ENCODE measurements at places on chromosomes 16 and 17.
A peak's percentile ranks its signal among the peaks of the same experiment; 100 is the strongest.

DNA sequence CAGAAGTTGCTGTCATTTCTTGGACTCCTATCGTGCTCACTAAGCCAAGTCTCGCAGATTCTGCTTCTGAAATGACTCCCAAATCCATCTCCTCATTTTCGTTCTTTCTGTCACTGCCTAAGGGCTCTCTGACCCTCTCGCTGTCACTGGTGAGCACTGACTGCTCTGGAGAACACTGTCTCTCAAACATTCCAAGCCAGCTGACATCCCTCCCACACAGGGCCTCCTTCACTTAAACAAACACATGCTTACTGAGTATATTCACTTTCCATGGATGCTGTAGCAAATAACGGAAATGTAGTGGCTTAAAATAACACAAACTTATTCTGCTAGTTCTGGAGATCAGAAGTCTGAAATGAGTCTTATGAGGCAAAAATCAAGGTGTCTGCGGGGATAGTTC lies 18.8 kb downstream of the CACNG1 start:
- DNase-seq: no peak

DNA sequence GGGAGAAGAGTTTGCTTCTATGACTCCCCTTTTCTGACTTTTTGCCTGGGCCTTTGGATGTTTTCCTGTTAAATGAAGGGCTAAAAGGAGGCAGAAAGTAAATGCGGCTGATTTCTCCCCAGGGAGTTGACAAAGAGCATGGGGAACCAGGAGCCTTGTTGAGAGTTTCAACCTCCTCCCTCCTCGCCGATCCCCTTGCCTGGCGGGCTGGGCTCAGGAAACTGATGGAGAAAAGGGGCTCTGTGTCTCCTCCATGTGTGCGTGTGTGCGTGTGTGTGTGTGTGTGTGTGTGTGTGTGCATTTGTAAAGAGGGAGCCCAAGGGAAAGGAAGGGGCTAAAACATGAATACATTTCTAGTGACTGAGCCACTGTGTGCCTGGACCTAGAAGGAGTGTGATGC lies 94.5 kb downstream of the ZDHHC7 start:
- no peak for DNase-seq

DNA sequence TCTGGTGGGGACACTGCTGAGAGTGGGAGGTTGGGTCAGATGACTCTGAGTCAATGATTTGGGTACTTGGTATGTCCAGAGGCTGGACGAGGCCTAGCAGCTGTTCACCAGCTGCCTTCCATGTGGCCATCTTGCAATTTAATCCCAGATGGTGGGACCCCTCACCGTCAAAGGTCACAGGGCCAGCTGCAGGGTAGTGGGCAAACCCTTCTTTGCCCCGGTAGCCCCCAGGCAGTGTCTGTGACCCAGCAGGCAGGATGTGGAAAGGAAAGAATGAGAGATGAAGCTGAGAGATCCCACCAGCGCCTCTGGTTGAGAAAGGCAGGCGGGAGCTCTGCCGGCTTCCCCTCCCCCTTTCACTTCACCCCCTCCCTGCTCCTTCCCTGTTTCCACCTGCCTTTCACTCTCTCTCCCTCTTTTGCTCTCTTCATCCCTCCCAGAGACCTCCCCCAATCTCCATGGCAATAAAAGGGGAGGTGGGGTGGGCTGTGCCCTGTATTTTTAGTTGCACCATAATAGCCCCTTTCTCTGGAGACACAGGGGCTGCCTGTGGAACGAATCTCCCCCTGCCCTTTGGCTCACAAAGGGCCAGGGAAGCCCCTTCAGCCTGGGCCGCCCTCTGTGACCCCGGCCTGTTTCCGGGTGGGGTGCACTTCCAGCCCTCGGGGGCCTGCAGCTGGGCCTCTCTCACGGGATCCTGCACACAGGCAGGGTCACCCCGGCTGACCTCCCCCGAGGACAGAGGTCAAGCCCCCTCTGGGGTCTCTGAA lies 20.2 kb downstream of the CDK5RAP3 start:
- DNase-seq: no peak

DNA sequence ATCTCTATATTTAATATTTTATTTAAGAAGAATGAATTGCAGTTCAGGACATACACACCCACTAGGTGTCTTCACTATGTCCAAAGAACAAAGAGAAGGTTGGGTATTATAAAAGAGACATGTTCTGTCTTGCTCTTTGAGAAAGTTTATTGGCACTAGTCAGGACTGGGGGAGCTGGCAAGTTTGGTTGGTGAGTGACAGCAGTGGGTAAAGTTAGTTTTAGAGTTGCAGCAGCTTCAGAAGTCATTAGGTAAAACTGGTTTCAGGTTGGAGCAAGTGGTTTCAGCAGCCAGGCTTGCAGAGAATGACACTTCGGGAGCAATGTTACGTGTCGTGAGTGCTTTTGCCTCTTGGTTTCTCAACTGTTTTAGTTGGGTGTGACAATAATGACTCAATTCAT lies 142.2 kb upstream of the HS3ST3A1 start:
- no peak for DNase-seq

GRCh38 chr16:50261707-50262235 lies 4.6 kb upstream of the ADCY7 start:
- DNase-seq: no peak

DNA sequence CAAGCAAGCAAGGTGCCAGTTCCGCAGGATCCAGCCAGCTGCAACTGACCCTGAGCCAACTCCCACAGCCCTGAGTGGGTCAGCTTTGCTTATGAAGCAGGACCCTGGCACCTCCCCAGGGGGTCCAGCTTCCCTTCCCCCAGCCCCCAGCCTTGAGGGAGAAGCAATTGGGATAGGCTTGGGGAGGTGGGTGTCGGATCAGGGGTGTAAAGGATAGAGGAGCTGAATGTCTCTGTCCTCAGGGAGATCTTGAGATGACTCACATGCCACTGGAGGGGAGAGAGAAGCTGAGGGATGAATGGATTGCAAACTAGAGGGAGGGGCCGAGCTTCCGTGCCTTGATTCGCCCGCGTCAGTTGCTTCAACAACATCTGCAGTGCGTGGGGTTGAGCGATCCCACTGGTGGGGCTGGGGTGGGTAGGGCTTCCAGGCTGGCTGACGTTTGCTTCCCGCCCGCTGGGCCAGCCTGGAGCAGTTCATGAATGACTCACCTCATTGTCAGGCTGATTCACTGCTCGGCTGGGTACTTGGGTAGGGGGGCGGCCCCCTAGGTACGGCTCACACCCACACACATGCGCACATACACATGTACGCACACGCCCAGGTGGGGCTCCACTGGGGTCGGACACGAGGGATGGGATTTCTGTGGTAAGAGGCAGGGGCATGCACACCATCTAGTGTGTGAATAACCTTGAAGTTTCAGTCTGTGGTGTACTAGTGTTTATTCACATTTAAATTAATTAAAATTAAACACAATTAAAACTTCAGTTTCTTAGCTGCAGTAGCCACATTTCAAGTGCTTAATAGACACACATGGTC lies 3.6 kb upstream of the HROB start:
- peak; percentile 98 for DNase-seq

DNA sequence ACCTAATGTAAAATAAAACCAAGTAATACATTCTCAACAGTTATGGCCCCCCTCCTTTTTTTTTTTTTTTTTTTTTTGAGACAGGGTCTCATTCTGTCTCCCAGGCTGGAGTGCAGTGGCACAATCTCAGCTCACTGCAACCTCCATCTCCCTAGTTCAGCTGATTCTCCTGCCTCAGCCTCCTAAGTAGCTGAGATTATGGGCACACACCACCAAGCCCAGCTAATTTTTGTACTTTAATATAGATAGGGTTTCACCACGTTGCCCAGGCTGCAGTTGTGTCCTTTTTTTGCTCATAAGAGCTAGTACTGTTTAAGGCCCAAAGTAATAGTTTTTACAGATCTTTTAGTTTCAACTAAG lies 18.3 kb downstream of the EARS2 start:
- no peak for DNase-seq

DNA sequence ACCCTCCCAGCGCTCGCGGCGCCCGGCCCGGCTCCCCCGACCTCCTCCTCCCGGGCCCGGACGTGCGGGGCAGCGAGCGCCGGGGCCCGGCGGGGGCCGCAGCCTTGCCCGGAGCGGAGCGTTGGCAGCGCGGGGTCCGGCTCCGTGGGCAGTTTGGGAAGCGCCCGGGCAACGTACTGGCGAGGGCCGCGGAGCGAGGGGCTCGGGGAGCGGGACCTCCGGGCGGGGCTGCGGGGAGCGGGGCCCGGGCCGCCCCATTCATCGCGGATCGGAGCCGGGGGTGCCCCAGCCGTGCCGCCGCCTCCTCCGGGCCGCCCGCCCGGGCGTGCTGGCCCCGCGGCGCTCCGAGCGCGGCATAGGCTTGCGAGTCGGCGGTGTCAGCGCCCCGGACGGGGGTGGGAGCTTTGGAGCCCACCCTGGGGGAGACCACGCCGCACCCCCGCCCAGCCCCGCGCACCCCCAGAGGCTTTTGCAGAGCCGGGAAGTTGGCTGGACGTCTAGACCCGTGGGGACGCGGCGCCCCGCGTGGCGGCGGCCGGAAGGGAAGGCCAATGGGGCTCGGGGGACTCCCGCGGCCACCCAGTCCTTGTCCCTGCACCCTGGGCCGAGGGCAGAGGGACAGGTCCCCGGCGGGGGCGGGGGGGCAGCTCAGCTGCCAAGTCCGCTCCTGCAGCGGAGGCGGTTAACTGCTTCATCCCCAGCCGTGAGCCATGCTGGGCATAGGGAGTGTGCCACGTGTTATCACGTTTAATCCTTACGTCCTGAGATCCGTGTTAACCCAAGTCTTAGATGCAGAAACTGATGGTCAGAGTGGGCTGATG lies 852 bp downstream of the ZNF469 start:
- DNase-seq: peak; percentile 20

GRCh38 chr16:69424935-69425784 lies 741 bp downstream of the CYB5B start:
- DNase-seq: no peak

- no peak for DNase-seq
These were observed 67.1 kb upstream of the DOC2B start for GRCh38 chr17:248337-249235.

DNA sequence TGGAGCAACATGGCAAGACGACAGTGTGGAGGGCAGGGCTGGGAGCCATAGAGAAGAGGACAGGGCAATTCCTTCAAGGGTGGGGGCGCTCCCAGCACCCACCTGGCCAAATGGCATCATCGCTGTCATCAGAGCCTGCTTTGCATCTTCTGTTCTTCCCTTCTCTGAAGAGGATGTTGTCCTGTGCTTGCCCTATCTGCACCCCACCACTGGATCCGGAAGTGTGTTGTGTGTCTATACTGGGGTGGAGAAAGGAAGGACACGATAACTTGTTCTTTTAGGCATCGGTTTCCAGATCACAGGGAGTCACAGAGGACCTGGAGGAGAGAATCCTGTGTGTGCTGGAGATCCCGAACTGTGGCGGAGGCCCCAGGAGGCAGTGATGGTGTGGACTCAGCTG lies 25.7 kb upstream of the ANKRD40CL start:
- no peak for DNase-seq

- DNase-seq: no peak
These were observed 3.0 kb downstream of the PHF12 start for GRCh38 chr17:28948342-28948741.

- DNase-seq: no peak
These were observed 25.9 kb upstream of the ABCA9 start for GRCh38 chr17:69086641-69087040.

GRCh38 chr16:4578961-4579530 lies 22.9 kb downstream of the C16orf96 start:
- no peak for DNase-seq

GRCh38 chr16:65876624-65877023 lies 489.9 kb upstream of the CDH5 start:
- DNase-seq: no peak

GRCh38 chr17:33292981-33293867 lies at the start of gene ASIC2:
TSS of gene ASIC2 (minus strand) at chr17:33293295.
- no peak for DNase-seq

- no peak for DNase-seq
These were observed 235.3 kb downstream of the ZFHX3 start for GRCh38 chr16:72812672-72813071.

GRCh38 chr17:61997664-61998063 lies 67.4 kb downstream of the MED13 start:
- DNase-seq: no peak

GRCh38 chr16:54645345-54645744 lies 285.3 kb upstream of the IRX5 start:
- no peak for DNase-seq

- DNase-seq: no peak
These were observed 240.8 kb upstream of the TOX3 start for GRCh38 chr16:52787709-52788108.

DNA sequence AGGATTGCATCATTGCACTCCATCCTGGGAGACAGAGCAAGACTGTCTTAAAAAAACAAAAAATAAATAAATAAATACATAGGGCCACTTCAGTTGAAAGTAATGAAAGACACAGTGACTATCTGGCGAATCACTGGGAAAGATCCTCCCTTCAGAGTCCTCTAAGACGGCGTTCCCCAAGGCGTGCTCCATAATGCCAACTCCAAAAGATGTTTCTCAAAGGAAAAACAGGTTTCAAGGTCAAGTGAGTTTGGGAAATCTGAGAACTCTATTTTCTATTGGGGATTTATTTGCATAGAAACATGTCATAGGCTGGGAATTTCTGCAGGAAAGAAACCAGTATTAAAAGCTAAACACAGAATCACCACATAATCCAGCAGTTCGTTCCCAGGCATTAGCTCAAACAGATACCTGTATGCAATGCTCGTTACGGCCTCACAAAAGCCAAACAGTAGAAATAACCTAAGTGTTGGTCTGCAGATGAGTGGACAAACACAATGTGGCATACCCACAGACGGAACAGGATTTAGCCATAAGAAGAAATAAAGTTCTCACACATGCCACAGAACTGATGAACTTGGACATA lies 7.9 kb downstream of the KLHDC4 start:
- no peak for DNase-seq

- no peak for DNase-seq
These were observed 268.1 kb downstream of the HS3ST3A1 start for GRCh38 chr17:13333661-13334060.

GRCh38 chr16:2009791-2010510 lies at the start of gene ZNF598:
TSS of gene ZNF598 (minus strand) at chr16:2009821.
- DNase-seq: peak; percentile 66

DNA sequence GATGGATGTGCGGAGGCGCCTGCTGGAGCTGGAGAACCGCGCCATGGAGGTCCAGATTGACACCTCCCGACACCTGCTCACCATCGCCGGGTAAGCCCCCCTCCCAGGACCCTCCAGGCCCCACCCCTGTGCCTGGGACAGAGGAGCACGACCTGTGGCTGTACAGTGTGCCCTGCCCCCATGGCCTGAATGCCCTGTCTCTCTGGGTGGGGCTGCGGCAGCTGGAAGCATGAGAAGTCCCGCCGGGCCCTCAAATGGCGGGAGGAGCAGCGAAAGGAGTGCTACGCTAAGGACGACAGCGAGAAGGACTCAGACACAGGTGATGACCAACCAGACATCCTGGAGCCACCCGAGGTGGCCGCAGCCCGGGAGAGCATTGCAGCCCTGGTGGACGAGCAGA lies 11.2 kb downstream of the BTBD17 start:
- DNase-seq: no peak

GRCh38 chr17:80519091-80519781 lies 25.4 kb upstream of the RPTOR start:
- DNase-seq: no peak

DNA sequence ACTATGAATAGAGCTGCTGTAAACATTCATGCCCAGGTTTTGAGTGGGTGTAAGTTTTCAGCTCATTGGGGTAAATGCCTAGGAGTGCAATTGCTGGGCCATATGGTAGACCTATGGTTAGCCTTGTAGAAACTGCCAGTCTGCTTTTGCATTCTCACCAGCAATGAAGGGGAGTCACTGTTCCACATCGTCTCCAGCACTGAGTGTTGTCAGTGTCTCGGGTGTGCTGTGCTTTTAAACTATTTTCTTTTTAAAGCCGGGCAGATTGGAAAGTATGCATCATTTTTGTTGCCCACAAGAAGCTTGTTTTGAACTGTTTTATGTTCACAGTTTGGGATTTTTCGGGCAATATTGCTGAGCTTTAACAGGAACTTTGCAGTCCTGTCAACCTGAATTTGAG lies 7.9 kb downstream of the RMI2 start:
- DNase-seq: no peak
